ENCODE measurements at places on chromosomes 2 and 18. TPM values are rescaled to one million over a fixed set of nuclear protein-coding genes. Genes with fewer than 3 reads are reported as not detected.

The DSG3 gene
- total RNA-seq = not detected

The FBXO36 gene
- total RNA-seq = 6.8 TPM

The SH2D6 gene
- total RNA-seq = not detected

The ECEL1 gene
- total RNA-seq = 3.9 TPM

The NEUROD1 gene
- total RNA-seq = not detected

DNA sequence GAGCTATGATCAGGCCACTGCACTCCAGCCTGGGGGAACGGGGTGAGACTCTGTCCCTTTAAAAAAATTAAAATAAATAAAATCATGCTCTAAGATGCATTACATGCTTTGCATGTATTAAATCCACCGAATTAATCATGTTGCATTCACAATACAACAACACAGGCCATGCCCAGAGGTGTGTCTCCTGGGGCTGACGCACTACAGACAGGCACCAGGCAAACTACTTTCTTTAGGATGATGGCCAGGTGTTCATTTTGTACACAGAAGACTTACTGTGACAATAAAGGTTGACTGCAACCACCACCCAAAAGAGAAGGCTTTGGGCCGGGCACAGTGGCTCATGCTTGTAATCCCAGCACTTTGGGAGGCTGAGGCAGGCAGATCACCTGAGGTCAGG is 226.8 kb upstream of the PXDN start:
- DNase-seq = no peak

DNA sequence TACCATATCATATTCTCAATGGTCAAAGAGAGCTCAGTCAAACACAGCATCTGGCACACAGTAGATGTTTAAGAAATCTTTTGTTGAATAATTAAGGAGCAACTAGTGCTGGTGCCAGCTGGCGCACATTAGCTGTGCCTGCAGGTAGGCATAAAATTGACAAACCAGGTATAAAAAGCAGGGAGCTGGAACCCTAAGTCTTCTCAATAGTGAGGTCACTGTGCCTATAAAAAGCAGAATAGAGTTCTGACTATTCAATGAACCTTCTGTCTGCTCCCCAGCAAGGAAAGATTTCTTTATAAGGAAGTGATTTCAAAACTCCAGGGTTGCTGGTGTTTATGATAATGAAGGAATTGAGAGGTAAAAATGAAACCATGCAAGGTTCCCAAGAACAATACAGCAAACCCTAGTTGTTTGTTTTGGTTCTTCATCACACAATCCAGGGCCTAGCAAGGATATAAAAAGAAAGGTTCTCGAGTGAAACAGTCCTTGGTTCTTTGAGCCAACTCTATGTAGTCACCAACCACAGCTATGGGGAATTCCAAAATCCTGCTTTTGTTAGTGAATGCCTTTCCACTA is 76.1 kb downstream of the THADA start:
- DNase-seq = no peak

GRCh38 chr2:76640905-76641304 is 881.3 kb downstream of the LRRTM4 start:
- DNase-seq = no peak

- DNase-seq = no peak
Measured at GRCh38 chr2:15749460-15750432, 158.1 kb downstream of the DDX1 start.

- DNase-seq = no peak
Measured at GRCh38 chr2:152127628-152128027, 28.8 kb upstream of the CACNB4 start.

DNA sequence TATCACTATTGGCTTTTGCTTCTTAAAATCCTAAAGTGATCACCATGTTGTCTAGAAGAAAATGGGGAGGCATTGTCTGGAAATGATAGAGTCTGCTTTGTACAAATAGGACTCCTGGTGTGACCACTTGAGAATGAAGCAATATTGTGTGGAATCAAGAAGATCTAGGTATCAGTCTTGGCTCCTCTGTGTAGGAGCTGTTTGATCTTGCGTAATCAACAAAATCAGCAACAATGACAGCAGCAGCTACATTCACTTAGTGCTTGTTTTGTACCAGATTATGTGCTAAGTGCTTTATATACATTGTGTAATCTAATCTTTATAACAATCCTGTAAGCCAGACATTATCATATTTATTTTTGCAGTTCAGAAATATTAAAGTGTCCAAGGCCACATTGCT is 17.8 kb downstream of the NCOA1 start:
- DNase-seq = no peak

- no peak for DNase-seq
Measured at GRCh38 chr2:159108181-159108893, 139.9 kb downstream of the TANC1 start.

All from adrenal gland (tissue), 19 donors.